Activated T-cell treated with anti-CD3 and anti-CD28 coated beads for 1 hour (primary cell): ENCODE measurements at places on chromosomes 3 and 15.

GRCh38 chr15:99315636-99316035, 64.4 kb downstream of the LRRC28 start:
- no peak for DNase-seq

- no peak for DNase-seq
These were observed 16.0 kb downstream of the HACD2 start for GRCh38 chr3:123568875-123569274.

DNA sequence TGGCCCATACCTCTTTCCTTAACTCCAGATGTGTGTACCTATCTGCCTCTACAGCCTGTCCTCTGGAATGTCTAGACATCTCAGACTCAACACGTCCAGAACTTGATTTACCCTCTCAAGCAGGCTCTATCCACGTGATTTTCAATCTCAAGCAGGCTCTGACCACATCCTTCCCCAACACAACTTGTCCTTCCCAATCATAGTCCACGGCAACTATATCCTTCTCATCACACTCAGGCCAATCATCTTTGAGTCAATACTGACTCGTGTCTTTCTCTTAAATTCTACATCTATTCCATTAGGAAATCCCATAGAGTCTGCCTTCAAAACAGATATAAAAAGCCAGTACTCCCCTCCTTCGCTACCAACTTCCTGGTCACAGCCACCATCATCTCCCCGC, 70.4 kb downstream of the FOXP1 start:
- DNase-seq: no peak

DNA sequence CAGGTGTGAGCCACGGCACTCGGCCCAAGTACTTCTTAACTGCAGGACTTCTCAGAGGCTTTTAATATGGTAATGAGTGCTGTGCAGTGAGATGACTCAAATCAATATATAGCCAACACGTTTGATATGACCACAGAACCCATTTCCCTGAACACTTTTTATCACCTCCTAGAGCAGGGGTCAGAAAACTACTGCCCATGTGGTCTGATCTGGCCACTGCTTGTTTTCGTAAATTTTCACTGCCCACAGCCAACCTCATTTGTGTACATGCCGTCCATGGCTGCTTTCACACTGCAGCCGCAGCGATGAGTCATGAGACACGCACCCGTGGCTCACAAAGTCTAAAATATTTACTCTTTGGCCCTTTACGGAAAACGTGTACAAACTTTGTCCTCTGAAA, 179.2 kb downstream of the RORA start:
- no peak for DNase-seq

GRCh38 chr15:75620058-75620820, 5.3 kb downstream of the SNUPN start:
- DNase-seq: no peak

DNA sequence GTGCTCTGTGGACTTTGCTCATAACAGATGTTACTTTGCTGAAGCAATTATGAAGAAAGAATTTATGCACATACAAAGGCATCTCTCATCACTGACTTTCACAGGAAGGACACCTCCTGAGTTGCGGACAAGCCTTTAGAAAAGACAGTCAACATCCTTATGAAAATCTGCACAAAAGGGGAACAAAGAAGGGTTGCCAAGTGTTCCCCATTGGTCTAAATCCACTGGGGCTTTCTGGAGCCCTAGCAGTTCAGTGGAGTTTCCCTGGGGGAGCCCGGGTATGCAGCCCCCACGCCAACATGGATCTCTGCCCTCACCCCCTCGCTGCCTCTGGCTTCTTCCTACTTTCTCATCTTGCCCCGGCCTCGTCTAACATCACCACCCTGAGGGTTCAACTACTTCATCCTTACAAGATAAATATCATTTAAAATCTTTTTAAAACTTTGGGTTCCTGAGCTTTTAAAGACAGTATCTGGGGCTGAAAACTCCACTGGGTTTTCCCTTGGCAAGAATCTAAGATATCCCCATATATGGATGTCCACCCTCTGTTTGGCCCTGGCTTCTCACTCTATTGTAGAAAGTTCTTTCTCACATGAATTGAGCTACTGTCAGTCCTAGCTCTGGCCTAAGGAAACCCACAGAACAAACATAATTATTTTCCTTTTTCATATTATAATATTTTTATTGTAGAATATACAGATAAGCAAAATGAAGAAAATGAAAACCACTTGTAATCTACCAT, 207.9 kb upstream of the RGMA start:
- DNase-seq: no peak

DNA sequence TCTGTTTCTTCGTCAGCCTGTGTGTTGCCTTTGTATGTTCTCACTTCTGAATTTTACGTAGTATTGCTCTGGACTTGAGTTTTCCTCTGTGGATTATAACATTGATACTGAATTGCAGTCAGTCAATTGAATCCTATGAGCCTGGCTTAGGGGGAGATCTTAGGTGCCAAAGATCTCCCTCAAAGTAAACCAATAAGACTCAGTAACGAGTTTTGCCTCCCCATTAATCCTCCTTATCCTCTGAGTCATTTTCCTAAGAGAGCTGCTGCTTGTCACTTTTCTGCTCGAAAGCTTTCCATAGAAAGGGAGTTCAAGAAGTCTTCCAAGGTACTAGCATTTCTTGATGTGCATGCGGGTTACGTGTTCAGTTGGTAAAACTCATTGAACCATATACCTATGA, 126.4 kb downstream of the CHDH start:
- no peak for DNase-seq

GRCh38 chr3:139639662-139640061, 38.1 kb downstream of the NMNAT3 start:
- no peak for DNase-seq

DNA sequence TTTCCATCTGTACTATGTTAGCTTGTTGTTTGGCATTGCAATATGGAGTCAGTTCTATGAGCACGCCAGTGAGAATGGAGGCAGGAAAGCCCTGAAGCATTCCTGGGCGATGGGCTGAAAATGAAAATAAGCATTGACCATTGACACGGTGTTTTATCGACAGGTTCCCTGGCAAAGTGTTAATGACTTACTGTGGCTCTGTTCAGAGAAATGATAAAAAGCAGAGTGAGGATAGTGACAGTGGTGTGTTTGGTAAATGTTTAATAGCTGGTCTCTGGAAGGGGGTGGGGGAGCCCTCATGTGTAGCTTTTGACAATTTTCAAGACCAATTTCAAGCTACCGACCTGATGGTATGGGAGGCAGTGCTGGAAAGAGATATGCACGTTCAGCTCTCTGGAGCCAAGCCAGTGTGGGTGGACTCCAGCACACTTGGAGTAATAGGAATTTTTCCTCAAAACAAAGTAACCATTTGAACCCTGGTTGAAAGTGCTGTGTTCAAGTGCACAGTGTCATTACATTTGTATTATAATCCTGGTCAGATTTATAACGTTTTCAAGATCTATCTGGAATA, 341.7 kb upstream of the ROBO2 start:
- DNase-seq: no peak

DNA sequence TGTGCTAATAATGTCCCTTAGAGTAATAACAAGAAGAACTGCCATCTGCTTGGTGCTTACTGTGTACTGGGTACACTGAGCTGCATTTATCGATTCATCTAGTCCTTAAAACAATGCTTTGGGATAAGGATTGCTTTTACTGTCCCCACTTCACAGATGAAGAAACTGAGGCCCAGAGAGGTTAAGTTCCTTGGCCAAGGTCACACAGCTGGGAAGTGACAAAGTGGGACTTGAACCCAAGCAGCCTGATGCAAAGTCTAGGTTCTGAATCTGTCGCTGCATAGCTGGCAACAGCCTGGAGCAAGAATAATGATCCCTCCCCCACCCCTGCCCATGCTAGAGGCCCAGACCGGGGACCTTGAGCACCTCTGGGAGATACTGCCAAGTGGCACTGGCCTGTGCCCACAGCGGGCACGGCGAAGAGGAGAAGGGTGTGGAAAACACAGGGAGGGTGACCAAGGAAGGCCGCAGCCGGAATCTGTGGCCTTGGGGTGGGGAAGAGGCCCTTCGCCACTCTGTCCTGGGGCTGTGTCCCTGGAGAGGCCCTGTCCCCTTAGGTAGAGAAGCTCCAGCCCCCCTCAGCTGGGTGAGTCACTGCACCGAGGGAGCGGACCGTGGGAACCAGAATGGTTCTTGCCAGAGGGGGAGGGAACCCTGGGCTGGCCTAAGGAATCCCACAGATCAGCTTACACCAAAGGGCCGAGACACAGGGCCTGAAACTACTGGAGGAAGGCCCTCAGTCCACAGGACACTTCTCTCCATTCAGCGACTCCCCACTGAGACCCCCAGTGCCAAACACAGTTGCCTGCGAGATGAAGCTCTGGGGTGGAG, 3.5 kb downstream of the PLXND1 start:
- DNase-seq: no peak

DNA sequence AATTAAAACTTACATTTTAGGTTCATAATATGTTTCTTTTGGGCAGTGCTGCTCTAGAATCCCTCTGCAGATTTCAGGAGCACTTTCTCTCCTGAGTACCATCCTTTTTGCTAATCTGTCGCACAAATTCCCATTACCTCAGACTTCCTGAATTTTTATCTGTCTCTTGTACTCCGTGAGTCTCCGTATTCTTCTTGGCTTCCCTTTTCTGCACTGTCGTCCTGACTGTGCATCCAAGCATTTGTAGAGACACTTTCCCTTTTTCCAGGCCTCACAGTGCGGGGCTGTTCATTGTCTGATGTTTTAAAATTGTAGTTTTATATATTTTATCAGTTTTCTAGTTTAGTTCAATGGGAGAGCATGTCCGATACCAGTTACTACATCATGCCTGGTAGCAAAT, 27.3 kb downstream of the MEF2A start:
- DNase-seq: no peak

- peak; percentile 44 for DNase-seq
These were observed 44.6 kb downstream of the CMTM6 start for GRCh38 chr3:32457971-32458471.

- DNase-seq: no peak
These were observed 8.2 kb downstream of the ZPLD1 start for GRCh38 chr3:102443021-102443420.

DNA sequence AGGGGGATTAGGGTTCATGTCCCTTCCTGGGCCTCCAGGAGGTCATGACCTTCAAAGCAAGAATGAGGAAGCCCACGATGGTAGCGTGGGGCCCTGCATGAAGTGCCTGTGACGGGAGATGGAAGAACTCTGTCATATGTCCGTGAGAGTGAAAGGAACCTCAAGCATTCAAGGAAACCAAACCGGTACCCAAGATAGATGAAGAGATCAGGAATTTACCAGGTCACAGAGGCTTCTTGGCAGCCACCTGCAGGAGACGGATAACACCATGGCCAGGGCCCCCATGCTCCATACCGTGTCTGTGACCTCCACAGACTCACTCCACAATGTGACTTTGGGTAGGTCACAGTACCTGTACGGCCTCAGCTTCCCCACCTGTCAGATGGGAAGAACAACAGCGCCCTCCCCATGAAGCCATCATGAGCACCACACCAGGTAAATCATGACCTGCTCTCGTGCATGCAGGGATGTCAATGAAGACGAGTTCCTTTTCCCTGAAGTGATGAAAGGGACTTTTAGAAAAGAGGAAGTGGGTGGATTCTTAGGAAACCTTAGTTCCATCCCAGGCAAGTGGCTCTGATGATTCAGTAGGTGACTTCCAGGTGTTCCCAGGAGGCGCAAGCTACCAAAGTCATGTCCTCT, 23.3 kb upstream of the CYP11A1 start:
- no peak for DNase-seq

DNA sequence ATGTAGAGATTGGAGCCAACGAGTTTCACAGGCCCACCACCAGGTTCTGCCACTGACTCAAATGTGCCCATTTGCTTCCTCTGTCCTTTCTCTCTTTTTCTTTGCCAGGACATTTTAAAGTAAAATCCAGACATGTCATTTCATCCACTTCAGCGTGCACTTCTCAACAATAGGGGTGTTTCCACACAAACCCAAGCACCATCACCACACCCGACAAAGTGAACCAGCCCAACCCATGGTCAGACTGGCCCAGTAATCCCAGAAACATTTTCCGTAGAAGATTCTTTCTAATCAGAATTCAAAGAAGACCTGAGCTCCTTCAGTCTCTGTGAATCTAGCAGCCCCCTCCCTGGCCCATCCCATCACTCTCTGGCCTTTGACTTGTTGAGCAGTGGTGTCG, 13.4 kb downstream of the CFAP100 start:
- DNase-seq: no peak

GRCh38 chr3:46344476-46344875, 9.4 kb upstream of the CCR2 start:
- no peak for DNase-seq

GRCh38 chr3:181425074-181425473, 286.7 kb upstream of the SOX2 start:
- no peak for DNase-seq

DNA sequence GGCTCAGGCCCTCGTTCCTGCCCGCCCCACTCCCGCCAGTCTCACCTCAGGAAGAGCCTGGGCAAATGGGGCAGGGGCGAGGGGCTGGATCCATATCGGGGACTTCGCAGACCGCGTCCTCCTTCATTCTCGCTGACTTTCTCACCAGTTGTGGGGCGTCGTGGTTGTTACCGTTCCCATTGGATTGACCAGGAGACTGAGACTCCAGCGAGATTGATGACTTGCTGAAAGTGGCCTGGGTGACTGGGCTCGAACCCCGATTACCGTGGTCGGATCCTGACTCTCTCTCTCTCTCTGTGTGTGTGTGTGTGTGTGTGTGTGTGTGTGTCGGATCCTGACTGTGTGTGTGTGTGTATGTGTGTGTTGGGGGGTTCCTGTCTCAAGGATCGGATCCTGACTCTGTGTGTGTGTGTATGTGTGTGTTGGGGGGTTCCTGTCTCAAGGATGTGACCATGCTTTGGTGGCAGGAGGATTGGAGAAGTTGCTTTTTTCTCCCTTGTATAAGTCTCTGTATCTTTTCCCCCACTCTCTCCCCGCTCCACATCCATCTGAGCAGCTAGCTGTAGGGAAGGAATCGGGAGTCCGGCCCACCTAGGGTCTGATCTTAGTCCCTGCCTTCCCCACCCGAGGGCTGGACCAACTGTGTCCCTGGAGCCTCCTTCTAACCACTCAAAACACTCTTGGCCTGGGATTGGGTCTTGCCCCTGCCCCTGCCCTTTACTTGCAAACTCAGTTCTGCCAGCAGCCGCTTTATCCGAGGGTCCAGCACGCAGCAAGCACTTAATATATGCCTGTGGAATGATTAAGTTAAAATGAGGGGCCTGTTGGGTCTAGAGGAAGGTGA, 603 bp downstream of the PLEKHO2 start:
- no peak for DNase-seq

GRCh38 chr15:88177451-88177850, 79.1 kb downstream of the NTRK3 start:
- DNase-seq: no peak
